ENCODE measurements at places on chromosomes 1 and 21.
A peak's percentile ranks its signal among the peaks of the same experiment; 100 is the strongest.

DNA sequence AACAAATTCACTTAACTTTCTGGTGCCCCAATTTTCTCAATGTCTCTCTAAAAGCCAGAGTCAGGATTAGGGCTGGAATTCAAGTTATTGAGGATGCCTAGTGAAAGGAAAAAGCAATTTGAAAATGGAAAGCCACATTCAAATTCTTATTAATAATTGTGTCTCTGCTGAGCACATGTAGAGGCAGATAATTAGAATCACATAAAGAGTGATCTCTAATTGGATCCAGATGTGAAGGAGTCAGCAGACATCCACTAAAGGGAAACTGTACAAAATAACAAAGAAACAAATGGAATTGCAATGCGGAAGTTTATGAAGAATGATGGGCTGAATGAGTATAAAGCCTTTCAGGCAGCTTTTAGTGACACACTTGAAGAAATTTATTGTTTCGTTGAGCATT is 482.6 kb downstream of the TTLL7 start:
- DNase-seq: no peak

DNA sequence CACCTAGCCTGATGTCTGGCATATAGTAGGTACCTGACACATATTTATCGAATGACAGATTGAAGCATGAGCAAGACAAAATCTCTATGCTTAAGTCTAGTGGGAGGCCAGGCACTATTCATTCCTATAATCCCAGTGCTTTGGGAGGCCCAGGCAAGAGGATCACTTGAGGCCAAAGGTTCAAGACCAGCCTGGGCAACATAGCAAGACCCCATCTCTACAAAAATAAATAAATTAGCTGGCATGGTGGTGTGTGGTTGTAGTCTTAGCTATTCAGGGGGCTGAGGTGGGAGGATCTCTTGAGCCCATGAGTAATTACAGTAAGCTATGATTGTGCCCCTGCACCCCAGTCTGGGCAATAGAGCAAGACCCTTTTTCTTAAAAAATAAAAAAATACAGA is 23.2 kb upstream of the TUT4 start:
- no peak for DNase-seq

GRCh38 chr1:79323239-79324025 is 316.9 kb upstream of the ADGRL4 start:
- DNase-seq: peak; percentile 86

- no peak for DNase-seq
Observed at GRCh38 chr1:236978740-236979139, 25.5 kb downstream of the MT1HL1 start.

DNA sequence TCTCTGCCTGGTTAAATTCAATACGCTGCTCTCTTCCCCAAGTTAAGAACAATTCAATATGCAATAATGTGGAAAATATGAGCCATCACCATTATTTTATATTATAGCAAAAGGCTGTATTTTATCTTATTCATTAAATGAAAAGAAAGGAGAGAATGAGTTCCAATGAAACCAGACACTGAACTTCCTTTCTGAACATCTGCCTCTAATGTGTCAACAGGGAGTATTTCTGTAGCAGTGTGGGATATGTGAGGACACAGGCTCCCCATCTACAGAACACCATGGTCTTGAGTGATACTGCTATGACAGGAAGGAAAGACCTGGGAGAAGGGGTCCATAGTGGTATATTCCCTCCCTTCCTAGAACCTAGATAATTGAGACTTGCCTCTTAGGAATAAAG is 46.3 kb downstream of the CASQ2 start:
- DNase-seq: no peak

- no peak for DNase-seq
Observed at GRCh38 chr1:5720936-5721335, 271.3 kb downstream of the NPHP4 start.

DNA sequence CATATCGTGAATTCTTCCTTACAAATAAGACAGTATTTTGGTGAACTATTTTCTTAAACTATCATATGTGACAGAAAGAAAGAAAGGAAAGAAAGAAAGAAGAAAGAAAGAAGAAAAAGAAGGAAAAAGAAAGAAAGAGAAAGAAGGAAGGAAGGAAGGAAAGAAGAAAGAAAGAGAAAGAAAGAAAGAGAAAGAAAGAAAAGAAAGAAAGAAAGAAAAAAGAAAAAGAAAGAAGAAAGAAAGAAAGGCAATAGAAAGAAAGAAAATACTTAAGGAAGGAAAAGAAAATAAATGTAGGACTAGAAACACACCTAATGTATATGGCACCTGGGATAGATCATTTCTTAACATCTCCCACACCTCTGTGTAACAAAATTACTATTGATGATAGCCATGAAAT is 120.4 kb downstream of the PLA2G4A start:
- DNase-seq: no peak

DNA sequence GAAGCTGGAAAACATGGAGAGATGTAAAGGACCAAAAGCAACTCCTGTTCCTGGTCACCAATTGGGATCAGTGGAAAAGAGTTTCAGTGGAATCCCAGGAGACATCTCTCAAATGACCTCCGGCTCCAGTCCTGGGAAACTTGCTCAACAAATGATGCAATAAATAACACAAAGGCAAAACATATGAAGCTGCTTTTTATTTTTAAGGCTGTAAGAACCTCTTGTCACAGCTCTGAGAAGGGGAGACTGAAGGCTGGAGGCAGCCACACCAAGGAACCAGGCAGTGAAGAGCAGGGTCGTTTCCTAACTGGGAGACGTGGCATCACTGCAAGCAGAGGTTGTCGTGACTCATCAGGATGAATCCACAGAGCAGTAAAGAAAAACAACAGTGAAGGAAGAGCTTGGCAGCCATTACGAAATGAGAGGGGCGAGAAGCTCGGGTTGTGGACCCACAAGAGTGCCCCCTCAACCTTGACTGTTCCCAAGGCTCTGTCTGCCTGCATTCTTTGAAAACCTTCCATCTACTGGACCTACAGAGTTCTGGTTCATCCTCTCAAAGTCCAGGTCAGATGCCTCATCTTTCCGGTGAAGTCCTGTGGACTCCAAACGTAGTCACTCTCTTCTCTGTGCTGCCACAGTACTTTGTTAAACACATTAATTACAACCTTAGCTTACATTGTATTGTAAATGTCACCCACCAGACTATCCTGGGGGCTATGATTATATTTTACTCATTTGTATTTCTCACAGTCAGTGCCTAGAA is 32.1 kb downstream of the JAK1 start:
- peak; percentile 60 for DNase-seq

- DNase-seq: no peak
Observed at GRCh38 chr1:77220687-77221463, 1.6 kb upstream of the PIGK start.
